ENCODE measurements at places on chromosomes 7 and 10.

- DNase-seq = no peak
Observed at GRCh38 chr7:53473371-53473770, 437.9 kb downstream of the POM121L12 start.

- DNase-seq = no peak
Observed at GRCh38 chr10:104762793-104763192, 121.7 kb downstream of the SORCS3 start.

DNA sequence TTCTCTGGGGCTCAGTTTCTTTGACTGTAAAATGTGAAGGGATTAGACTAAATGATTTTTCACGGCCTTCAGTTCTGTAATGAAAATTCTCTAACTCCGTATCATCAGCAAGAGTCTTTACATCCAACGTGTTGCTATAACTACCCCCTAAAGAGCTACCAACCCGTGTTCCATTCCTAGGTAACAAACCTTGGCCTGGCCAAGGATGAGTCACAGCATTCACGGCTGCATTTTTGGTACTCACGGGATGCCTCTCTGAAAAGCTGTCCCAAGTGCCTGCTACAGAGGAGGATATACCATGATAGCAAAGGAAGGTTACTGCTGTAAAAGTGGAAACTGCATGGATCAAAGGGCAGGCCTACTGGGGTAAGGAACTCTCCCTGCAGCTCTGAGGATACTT lies 5.9 kb downstream of the LRRC4 start:
- DNase-seq = no peak

DNA sequence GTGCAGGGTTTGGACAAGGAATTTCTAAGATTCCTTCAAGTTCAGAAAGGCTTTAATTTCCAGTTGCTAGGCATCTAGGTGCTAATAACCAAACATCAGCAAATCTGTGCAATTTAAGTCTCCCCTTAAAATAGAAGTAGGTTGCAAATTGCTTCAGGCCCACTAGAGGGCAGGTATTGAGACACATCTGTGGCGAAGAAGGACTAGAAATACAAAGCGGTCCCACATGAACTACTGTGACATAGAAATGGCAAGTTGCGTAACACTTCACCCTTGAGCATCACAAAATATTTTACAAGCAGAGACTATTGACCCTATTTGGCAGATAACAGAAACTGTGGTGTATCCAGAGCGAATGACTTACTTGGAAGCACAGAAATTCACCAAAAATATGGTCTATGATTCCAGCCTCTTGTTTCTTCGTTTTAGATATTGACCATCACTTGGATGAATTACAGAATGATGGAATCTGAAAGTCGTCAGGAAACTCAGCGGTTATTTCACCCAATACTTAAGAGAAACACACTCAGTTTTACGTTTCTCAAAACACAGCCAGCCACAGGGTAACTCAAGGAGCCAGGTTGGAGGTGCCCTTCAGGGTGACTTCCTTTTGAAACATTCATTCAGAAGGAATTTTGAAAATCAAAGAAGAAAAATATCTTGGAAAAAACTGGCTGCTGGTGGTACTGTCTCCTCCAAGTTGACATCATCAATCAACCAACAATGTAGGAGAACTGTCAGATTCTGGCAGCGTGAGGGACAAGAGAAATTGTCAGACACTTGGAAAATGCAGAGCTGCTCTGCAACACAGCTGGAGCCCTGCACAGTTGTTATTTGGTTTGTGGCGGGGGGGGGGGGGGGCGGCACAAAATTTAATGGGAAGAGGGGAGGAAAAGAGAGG lies 256.3 kb upstream of the MINDY3 start:
- DNase-seq = no peak

- DNase-seq = no peak
Observed at GRCh38 chr10:114577133-114577532, 80.9 kb downstream of the ABLIM1 start.

DNA sequence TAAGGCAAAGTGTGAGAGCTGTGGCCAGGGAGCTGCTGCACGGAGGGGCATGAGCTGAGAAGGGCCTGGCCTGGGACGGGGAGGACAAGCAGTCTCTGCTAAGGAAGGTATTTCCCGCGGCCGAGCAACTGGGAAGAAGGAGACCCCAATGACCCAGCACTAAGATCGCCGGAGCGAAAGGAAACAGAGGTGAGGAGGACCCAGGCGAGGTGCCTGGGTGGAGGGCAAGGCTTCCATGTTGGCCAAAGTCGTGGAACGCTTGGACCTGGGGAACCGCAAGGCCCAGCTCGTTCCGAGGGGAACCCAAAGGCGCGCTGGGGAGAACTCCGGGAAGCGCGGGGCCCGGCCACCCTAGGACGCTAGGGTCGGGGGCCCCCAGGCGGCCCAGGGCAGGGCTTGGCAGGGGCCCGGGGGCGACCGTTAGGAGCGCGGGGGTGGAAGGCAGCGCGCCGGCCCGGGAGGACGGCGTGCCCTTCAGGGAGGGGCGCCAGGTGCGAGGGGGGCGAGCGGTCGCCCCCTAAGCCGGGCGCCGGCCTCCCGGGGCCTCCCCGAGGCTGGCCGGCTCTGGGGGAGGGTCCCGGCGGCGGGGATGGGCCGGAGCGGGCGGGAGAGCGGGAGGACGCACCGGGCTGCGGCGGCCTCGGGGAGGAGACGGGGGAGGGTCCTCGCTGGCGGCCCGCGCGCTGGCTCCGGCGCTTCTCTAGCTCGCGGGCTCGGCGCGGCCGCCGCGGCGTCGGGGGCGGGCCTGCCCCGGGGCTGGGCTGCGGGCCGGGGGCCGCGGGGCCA lies 545 bp downstream of the GIGYF1 start:
- DNase-seq = no peak

GRCh38 chr10:132338876-132339275 lies 6.9 kb downstream of the LRRC27 start:
- no peak for DNase-seq

- DNase-seq = no peak
Observed at GRCh38 chr7:33193308-33193864, 64.0 kb downstream of the BBS9 start.

- no peak for DNase-seq
Observed at GRCh38 chr10:55897490-55897921, 463.6 kb downstream of the ZWINT start.

DNA sequence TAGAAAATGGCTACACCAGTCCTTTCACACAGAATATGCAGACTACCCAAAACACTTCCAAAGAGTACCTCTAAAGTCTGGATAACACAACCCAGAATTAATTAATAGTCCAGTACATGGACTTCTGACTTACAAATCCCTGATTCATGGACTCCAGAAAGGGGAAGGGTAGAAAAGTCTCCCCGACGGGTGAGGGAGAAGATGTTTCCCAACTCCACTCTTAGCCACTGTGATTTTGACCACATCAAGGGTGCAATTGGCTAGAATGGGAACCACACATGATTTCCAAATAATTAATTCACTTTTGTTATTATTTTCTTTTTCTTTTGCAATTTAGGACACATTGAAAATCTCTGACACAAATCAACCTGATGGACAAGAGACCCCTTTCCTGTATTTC lies 1.4 kb downstream of the TMEM130 start:
- DNase-seq = no peak

GRCh38 chr10:8460626-8461025 lies 406.1 kb downstream of the GATA3 start:
- no peak for DNase-seq
